M059J (cell line): ENCODE measurements at places on chromosomes 5 and 9. TPM values are rescaled to one million over a fixed set of nuclear protein-coding genes. Genes with fewer than 3 reads are reported as not detected.

- DNase-seq, result no peak
Observed at GRCh38 chr5:116681334-116682013, 106.9 kb upstream of the SEMA6A start.

- no peak for DNase-seq
Observed at GRCh38 chr9:113416149-113416721, 5.7 kb downstream of the C9orf43 start.

- DNase-seq, result peak; percentile 88
Observed at GRCh38 chr9:123710299-123710698, 219.6 kb downstream of the DENND1A start.

DNA sequence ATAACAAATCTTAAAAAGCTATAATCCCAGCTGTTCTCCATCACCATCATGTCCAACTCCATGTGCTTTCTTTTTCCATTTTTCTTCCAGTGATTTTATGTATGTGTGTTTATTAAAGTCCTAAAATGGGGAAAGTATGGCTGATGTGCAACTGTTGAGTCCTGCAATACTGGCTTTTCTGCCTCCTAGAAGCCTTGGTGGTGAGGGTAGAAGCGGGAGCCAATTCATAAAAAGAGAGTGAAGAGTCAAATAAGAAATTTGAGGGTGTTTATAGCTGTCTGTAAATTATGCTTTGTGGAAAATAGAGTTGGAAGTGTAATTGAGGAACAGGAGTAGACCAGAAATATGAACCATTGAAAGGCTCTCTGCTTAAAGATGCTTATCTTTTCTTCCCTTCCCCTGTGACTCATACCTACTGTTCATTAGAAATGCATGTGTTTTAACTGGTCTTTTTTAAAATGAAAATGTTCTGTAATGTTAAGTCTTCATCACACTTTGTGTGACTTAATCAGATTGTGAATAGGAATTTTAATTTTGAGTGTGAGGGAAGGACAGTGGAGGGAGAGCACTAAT, 80.1 kb downstream of the ZCCHC7 start:
- peak; percentile 81 for DNase-seq

- no peak for DNase-seq
Observed at GRCh38 chr9:84481231-84481630, 140.7 kb upstream of the SLC28A3 start.

GRCh38 chr9:108553111-108553635, 302.6 kb downstream of the ACTL7B start:
- no peak for DNase-seq

- peak; percentile 98 for DNase-seq
Observed at GRCh38 chr9:121557581-121558447, 58.2 kb upstream of the GGTA1 start.

DNA sequence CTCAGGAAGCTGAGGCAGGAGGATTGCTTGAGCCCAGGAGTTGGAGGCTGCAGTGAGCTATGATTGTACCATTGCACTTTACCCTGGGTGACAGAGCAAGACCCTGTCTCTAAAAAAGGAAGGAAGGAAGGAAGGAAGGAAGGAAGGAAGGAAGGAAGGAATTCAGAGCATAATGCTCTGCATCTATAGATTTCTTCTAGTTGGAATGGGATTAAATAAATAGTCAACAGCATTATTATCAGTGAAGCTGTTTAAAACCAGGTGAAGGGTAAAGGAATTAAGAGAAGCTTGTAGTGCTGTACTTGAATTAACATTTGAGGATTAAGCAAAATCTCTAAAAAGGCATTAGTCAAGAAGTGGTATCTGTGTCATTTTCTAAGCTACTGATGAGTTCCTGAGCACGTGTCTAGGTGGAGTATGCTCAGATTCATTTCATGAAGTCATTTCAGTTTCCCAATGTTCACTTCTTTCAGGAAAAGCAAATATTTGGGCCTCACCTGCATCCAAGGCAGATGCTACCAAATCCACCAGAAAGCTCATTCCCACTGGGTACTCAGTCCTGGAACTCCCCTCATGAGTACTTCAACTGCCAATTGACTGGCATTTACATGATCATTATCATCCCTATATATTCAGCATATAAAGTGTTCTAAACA, 8.4 kb downstream of the PDE6A start:
- no peak for DNase-seq

DNA sequence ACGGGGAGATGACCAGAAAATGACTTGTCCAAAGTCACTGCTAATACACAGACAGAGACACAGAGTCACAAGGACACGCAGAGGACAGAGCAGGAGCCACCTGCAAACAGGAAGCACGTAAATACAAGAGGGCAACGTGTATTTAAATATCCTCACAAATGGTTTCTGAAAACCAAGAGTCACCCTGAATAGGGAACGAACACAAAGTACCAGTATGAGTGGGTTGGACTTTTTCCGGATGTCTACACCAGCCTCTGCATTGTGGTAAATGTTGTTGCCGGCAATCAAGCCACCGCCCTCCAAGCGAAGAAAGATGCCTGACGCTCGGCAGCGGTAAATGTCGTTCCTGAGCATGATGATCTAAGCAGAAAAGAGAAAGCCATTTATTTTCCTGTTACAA, 44.5 kb downstream of the FBXO10 start:
- DNase-seq, result no peak

- DNase-seq, result peak; percentile 49
Observed at GRCh38 chr9:81814794-81815464, 113.3 kb upstream of the SPATA31D4 start.

DNA sequence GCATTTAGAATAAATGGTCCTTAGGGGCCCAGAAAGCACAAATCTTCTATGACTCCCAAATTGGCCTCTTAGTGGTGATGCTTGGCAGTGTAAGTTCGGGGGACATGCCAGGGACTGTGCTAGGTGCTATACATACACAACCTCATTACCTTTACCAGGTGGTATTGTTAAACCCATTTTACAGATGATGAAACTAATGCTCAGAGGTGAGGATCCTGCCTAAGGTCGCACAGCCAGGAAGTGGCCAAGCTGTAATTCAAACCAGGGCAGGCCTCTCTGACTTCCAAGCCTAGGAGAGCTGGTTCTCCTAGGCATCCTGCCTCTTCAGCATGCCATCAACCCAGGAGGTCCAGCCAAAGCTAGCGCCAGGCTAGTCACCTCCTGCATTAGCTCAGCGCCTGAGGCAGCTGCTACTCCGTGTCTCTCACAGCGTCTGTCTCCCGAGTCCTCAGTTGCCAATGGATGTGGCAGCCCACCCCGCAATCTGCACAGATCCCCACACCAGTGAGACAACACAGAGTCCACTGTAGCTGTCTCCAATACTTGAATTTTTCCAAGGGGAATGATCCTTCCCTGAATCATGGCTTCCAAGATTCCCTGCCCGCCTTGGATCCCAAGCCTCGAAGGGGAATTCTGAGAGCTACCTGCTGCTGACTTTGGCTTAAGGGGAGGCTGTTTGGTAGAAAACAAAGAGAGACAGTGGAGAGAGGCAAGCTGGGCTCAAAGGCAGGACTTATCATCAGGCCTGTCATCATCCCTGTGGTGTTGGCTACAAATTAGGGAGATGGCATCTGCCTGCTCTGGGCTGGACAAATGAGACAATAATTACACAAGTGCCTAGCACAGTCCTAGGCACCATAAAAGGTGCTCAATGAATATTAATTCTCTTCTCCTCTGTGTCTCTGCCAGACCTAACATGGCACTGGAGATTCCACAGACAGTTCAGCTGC, 52.6 kb downstream of the CRB2 start:
- no peak for DNase-seq

- DNase-seq, result no peak
Observed at GRCh38 chr5:36763454-36763853, 113.1 kb upstream of the NIPBL start.

DNA sequence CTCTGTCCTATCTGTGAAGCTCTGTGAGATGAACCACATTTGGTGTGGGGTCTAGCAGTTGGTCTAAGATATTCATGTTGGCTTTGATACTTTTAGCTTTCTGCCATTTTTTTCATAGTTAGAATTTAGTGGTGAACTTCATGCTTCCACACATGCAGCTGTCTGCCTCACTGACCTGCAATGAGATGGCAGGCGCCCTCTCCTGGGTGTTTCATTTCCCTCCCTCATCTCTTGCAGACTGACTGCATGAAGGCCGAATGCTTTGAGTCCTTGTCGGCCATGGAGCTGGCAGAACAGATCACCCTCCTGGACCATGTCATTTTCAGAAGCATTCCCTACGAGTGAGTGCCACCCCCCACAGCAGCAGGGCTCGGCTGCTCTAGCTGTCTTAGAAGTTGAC, 26.1 kb upstream of the CKMT2 start:
- no peak for DNase-seq

DNA sequence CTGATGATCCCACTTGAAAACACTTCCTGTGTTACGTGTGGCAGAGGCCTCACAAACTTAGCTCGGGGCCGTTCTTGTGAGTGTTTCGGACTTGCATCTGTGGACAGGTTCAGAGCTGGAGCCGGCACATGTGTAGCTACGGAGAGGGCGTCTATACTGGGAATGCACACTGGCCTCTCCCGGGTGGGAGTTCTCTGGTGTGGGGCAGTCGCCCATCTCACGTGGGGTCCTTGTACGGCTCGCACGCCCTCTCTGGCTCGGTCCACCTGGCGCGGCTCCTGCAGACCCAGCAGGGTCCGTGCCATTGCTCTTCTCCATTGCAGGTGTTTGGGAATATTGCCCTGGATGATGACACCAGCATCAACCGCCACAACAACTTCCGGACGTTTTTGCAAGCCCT, 197.9 kb downstream of the CACNA1B start:
- DNase-seq, result no peak

DNA sequence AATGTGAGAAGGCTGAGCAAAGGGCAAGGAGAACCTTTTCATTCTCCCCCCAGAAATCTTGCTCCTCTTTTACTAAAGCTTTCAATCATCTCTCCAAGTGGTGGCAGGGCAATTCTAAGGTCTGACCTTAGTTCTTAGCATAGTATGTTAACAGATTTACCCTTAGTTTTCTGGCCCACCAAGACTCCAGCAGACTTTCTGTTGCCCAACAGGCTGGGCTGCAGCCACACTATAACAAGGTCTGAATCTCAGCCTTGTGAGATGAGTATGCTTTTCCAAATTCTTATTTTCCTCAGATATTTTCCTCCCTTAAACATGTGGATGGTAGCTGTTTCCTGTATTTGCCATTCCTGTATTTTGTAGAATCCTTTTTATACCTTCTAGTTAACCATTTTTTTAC, 69.5 kb downstream of the NIPBL start:
- DNase-seq, result no peak

GRCh38 chr9:69768101-69768500, 8.3 kb upstream of the PTAR1 start:
- DNase-seq, result no peak

- no peak for DNase-seq
Observed at GRCh38 chr9:38131729-38132128, 62.7 kb upstream of the SHB start.

GRCh38 chr5:179568721-179569120, 18.4 kb downstream of the RUFY1 start:
- no peak for DNase-seq

GRCh38 chr5:108867656-108868055, 120.0 kb downstream of the FER start:
- DNase-seq, result no peak

GRCh38 chr9:126363847-126364671, 37.4 kb downstream of the MVB12B start:
- DNase-seq, result no peak

GRCh38 chr5:420632-421286, 22.2 kb upstream of the EXOC3 start:
- no peak for DNase-seq

Gene F2RL2
- 4.9 and 5.2 TPM in 2 replicates for total RNA-seq

Gene ZNF354C
- total RNA-seq, result 0.32 and 0.84 TPM in 2 replicates

Gene OBP2B
- not detected in 2 replicates for total RNA-seq

Gene SLC36A1
- 4.5 and 4.9 TPM in 2 replicates for total RNA-seq

Gene ANKRD18B
- 0.42 TPM in 1 of 2 replicates, not detected in the other for total RNA-seq

Gene APBA1
- total RNA-seq, result 0.69 and 1.2 TPM in 2 replicates

Gene CCDC192
- total RNA-seq, result not detected in 2 replicates

Gene INSYN2B
- 47.0 and 70.7 TPM in 2 replicates for total RNA-seq

Gene SOX30
- total RNA-seq, result 0.12 and 0.22 TPM in 2 replicates

Gene CDK7
- 37.3 and 50.9 TPM in 2 replicates for total RNA-seq

Gene GCNT1
- total RNA-seq, result 82.2 and 86.3 TPM in 2 replicates

Gene CATSPER3
- not detected in 2 replicates for total RNA-seq

Gene RAPGEF6
- total RNA-seq, result 5.3 and 8.6 TPM in 2 replicates

Gene NMUR2
- total RNA-seq, result not detected in 2 replicates

Gene NUTM2G
- not detected in 2 replicates for total RNA-seq

Gene RNF224
- not detected in 2 replicates for total RNA-seq
